ENCODE measurements at places on chromosomes 1 and 21.
A peak's percentile ranks its signal among the peaks of the same experiment; 100 is the strongest.

DNA sequence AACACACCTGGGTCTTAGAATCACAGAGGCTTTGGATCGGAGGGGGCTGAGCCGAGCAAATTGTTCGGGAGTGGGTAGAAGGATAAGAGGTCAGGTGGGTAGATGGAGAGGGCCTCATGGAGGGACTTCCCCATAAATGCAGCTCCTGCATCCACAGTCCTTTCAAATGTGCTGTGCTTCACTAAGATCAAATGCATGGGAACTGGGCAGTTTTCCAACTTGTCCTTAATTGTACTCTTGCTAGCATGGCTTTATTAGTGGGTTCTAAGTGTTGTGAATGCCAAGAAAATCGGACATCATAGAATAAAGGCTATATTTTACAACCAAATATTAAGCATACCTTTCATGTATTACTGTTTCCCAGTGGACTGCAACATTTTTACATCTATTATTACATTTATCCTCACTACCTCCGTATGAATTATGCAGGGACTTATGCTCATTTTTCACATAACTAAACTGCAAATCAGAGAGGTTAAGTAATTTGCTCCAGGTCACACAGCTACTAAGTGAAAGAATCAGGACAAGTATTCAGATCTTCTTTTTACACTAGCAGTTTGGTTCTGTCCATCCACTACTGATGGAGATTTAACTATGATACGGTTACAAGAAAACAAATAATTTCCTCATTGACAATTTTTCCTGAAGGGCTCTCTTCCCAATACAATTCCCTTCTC, 174.5 kb upstream of the RUNX1 start:
- DNase-seq: no peak

- peak; percentile 8 for DNase-seq
Observed at GRCh38 chr21:26881504-26882228, 36.5 kb upstream of the ADAMTS1 start.

GRCh38 chr1:200892958-200893357, 1.7 kb upstream of the INAVA start:
- DNase-seq: no peak

DNA sequence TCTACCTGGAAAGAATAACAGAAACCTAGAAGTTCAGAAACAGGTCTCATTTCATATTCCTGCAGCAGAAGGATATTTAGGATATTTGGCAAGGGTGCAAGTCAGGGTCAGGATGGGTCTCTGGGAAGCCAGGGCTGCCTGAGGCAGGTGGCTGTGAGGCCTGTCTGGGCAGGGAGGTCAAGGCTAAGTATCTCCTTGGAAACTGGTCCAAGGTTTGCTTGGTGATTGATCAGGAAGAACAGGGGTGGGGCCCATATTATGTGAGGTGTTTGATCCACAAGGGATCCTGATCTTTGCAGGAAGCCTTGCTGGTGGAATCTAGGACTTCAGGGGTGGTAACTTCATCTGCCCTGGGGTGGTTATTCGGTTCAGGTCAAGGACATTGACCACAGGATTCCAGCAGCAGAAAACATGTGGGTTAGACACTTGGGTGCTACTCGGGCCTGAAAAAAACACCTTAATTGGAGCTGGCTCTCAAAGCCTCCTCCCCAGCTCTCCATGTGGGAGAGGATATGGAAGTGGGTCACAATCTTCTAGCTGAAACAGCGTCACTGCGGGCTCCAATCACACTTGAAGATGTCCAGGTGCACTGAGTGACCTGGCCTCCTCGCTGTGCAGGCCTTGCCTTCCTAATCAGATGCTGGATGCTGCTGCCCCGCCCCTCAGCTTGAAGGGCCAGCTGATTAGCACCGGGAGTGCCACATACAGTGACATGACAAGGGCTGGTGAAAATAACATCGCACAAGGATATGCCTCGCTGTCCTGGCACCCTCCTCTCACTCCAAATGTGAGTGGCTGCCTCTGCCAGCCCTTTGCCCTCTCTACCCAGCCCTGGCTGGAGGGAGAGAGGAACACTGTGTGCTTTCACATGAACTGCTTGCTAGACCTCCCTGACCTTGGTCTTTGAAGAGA, 8.7 kb downstream of the CTNNBIP1 start:
- no peak for DNase-seq

DNA sequence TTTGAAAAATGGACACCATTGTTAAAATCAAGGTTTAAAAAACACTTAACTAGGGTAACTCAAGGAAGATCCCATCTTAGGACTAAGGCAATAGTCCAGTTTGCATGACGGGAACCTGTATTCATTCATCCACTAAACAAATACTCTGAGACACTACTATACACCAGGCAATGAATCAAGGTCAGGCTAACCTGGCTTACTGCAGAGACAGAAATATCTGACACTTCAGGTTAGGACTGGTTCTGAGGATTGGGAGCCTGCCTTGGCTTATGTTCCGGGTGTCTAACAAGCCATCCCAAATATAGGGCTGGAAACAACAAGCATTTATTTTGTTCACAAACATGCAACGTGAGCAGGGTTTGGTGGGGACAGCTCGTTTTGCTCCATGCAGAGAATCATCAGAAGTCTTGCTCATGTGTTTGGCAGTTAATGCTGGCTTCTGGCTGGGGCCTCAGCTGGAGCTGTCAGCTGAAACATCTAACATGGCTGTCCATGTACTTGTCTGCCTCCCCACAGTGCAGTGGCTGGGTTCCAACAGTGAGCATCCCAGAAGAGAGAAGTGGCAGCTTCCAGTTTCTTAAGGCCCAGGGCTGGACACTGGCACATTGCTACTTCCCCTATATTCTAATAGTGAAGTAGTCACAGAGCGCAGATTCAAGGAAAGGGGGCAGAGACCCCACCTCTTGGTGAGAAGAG, 37.0 kb upstream of the CAMK1G start:
- no peak for DNase-seq

GRCh38 chr1:118948846-118949245, 39.3 kb downstream of the TBX15 start:
- no peak for DNase-seq

DNA sequence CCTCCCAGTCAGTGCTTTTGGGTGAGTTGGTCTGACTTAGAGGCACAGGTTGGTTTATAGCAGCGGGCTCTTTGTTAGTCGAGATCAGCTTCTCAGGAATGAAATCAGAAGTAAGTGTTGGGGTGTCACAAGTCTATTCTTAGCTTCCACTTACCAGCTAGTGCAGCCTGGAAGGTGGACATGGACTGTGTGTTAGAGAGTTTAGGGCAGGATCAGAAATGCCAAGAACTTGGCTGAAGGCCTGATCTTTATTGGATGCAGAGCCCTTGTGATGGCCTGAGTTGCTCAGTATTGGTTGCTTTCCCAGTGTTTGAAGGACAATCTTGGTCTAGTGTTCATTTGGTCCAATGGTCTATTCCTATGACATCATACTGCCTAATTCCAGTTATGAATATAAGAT, 377.0 kb upstream of the USP24 start:
- DNase-seq: no peak

DNA sequence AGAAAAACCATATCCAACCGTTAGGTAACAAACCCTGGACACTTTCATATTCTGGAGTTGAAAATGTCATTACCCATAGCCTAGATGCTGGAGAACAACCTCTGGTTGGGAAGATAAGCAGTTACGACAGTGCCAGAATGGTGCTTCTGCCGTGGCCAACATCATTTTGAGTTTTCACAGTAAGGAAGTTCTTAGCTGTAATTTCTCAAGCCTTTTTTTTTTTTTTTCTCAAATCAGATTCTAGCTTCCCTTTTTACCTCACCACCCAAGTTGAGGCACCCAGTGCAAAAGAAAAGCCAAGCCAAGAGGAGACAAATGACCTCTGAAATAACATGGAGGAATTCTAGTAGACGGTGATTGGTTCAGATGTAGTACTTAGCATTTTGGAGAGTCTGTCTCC, 21.8 kb downstream of the PPT1 start:
- DNase-seq: no peak

DNA sequence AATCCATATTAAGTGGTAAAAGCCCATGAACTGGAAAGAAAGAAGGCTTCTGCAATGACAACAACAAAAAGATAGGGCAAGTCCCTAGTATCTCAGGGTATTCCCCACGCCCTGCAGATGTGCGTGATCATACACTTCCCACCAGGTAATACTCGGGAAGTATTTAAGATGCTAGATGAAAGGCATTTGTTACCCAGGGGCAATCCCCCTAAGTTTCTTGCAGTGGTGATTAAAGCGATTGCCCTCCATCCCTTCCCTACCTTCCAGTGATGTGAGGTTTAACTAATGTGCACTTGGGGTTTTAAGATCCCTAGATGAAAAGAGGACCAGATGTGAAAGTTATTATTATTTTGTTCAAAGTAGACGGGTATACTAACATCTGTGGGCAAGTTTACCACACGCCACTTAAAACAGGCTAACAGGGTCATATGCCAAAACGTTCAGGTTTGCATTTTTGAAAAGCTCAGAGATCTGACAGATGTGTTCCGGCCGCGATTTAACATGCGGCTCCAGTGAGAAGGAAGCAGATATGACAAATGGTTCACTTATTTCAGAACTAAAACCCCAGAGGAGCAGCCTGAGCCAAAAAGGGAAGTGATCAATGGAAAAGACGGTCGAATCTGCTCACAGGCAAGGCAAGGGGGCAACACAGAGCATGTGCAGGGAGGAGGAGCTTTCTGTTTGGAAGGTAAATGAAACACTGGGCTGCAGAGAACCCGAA, 17.4 kb downstream of the TIAM1 start:
- no peak for DNase-seq

DNA sequence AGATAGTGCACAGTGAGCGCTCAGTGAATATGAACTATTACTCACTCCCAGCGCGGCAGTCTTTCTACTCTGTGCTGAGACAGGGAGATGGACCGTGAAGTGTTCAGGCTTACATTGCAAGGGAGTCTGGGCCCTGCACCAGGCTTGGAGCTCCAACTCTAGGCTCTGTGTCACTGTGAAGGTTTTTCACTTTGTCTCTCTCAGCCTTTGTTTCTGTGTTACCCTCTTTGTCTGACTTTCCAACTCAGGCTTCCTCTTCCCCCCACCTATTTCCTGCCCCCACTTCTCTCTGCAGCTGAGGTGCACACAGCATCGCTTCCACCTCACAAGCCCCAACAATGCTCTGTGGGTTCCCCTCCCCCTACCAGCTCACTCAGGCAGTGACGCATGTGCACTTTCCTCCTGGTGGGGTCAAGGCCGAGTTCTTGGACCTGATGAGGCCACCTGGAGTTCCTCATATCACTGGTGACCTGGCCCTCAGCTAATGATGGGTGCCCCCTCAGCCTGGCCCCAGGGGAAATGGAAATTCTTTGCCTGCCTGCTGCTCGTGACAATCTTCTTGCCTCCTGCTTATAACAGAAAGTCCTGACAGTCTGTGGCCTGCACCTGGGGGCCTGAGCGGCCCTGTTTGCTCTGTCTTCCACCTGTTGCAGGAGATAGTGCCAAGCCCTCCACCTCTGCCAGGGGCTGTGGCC, 1.1 kb upstream of the LCK start:
- DNase-seq: no peak

- DNase-seq: no peak
Observed at GRCh38 chr1:7541629-7542028, 229.5 kb upstream of the VAMP3 start.

- no peak for DNase-seq
Observed at GRCh38 chr1:109149874-109150601, 36.1 kb downstream of the ELAPOR1 start.

- no peak for DNase-seq
Observed at GRCh38 chr1:212215910-212216309, 69.3 kb upstream of the PPP2R5A start.
